Temporal lobe (tissue), 4 donors: ENCODE measurements at places on chromosomes 7 and 10. TPM values are rescaled to one million over a fixed set of nuclear protein-coding genes. Genes with fewer than 3 reads are reported as not detected.

PRXL2A gene
- total RNA-seq: 68.6 TPM

RBAK gene
- 13.8 TPM for total RNA-seq

NPSR1 gene
- total RNA-seq: not detected

NAT16 gene
- total RNA-seq: 2.2 TPM

GPER1 gene
- total RNA-seq: 0.98 TPM

TWIST1 gene
- total RNA-seq: 0.74 TPM

TMEM273 gene
- total RNA-seq: 1.2 TPM

HABP2 gene
- total RNA-seq: under 0.01 TPM

MKI67 gene
- total RNA-seq: 4.2 TPM

HTR5A gene
- total RNA-seq: 1.2 TPM

SPDYE5 gene
- not detected for total RNA-seq

YWHAG gene
- total RNA-seq: 344 TPM

TACC2 gene
- 25.3 TPM for total RNA-seq

GIMAP4 gene
- total RNA-seq: 4.7 TPM

OR13A1 gene
- not detected for total RNA-seq

ITGA8 gene
- total RNA-seq: 3.2 TPM

C10orf62 gene
- not detected for total RNA-seq

SPOCK2 gene
- total RNA-seq: 25.8 TPM

MSS51 gene
- 1.7 TPM for total RNA-seq

TAS2R5 gene
- total RNA-seq: 1.5 TPM

PALD1 gene
- total RNA-seq: 4.9 TPM

VPS50 gene
- 81.4 TPM for total RNA-seq

POR gene
- 47.5 TPM for total RNA-seq

PRKCQ gene
- 2.2 TPM for total RNA-seq

ASAH2B gene
- total RNA-seq: 7.4 TPM

SLC18A3 gene
- total RNA-seq: not detected

SPAM1 gene
- not detected for total RNA-seq

MYL10 gene
- not detected for total RNA-seq

RTKN2 gene
- 3.7 TPM for total RNA-seq

C7orf57 gene
- 1.2 TPM for total RNA-seq
